ENCODE measurements at places on chromosomes 13 and 19.
A peak's percentile ranks its signal among the peaks of the same experiment; 100 is the strongest.

GRCh38 chr19:17340871-17341357, 3.6 kb downstream of the GTPBP3 start:
- DNase-seq, result no peak

GRCh38 chr13:52411629-52412028, 5.7 kb upstream of the THSD1 start:
- DNase-seq, result no peak

- DNase-seq, result no peak
These were observed 8.9 kb downstream of the RASL11A start for GRCh38 chr13:27279506-27279905.

DNA sequence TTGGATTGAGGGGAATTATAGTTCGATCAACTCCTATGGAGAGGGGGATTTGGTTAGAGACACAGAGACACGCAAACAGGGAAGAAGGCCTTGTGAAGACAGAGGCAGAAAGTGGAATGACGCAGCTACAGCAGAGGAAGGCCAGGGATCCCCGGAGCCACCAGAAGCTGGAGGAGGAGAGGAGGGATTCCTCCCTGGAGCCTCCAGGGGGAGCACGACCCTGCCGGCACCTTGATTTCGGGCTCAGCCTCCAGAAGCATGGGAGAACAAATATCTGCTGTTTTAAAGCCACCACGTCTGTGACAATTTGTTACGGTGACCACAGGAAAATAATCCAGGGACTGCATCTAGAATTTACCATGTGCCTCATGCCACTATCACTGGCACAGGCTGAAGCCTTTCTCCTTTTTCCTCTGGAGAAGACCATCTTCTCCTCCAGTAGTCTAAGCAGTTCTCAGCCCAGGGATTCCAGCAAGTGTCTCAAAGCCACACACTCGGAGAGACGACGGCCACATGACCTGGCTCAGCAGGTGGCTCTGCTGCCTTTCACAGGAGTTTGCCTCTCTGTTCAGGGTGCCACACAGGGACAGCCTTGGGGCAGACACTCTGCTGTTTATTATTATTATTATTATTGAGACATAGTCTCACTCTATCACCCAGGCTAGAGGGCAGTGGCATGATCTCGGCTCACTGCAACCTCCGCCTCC, 39.9 kb upstream of the CCNE1 start:
- peak; percentile 28 for DNase-seq

GRCh38 chr19:36688058-36688457, 646 bp downstream of the ZNF567 start:
- no peak for DNase-seq

GRCh38 chr13:97058391-97058790, 64.1 kb upstream of the OXGR1 start:
- DNase-seq, result no peak

DNA sequence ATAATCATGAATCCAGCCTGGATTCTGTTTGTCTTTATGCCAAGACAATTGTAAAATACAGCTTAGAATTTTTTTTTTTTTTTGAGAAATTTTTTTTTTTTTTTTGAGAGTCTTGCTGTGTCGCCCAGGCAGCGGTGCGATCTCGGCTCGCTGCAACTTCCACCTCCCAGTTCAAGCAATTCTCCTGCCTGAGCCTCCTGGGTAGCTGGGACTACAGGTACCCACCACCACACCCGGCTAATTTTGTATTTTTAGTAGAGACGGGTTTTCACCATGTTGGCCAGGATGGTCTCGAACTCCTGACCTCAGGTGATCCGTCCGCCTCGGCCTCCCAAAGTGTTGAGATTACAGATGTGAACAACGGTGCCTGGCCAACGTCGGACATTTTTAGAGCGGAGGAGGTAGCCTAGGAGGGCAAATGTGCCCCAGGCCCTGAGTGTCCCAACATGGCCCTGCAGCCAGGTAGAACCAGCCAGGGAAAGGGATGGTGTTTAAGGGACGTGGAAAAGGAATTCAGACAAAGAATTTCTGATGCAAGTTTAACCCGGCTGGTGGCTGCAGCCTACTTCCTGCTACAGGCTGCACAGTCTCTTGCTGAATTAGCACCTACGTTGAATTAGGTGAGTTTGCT, 89.8 kb downstream of the GNG7 start:
- no peak for DNase-seq

DNA sequence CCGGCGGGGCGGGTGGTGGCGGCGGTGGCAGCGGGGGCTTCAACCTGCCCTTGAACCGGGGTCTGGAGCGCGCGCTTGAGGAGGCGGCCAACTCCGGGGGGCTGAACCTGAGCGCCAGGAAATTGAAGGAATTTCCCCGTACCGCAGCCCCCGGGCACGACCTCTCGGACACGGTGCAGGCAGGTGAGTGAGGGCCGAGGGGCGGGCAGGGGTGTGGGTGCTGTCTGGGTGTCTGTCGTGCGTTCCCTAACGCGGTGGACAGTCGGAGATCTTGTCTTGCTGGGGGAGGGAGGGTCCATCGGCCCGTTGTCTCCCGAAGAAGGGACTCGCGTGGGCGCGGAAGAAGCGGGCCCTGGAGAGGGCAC, 533 bp downstream of the LRCH1 start:
- no peak for DNase-seq

GRCh38 chr13:106161146-106161545, 374.3 kb downstream of the EFNB2 start:
- DNase-seq, result no peak

GRCh38 chr13:109840201-109840892, 54.0 kb upstream of the IRS2 start:
- DNase-seq, result peak; percentile 13
